Endodermal cell (in vitro differentiated cells): ENCODE measurements at places on chromosomes 16 and 17. TPM values are rescaled to one million over a fixed set of nuclear protein-coding genes. Genes with fewer than 3 reads are reported as not detected.

DNA sequence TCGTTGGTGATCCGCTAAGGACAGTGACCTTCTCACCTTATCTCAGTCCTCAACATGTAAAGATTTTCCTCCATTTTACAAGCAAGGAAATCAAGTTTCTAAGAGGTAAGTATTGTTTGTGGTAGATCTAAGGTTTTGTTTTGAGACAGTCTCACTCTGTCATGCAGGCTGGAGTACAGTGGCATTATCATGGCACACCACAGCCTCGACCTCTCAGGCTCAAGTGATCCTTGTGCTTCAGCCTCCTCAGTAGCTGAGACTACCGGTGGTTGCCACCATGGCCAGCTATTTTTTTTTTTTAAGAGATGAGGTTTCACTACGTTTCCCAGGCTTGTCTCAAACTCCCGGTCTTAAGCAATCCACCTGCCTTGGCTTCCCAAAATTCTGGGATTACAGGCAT, 34.9 kb downstream of the PRKCA start:
- no peaks in the 10 kb centered on the region for H3K27me3 ChIP-seq
- H3K27ac ChIP-seq, result no peak overlapping the region
- no peak overlapping the region for H3K4me3 ChIP-seq
- DNase-seq, result no peak
- no peaks in the 10 kb centered on the region for H3K36me3 ChIP-seq

DNA sequence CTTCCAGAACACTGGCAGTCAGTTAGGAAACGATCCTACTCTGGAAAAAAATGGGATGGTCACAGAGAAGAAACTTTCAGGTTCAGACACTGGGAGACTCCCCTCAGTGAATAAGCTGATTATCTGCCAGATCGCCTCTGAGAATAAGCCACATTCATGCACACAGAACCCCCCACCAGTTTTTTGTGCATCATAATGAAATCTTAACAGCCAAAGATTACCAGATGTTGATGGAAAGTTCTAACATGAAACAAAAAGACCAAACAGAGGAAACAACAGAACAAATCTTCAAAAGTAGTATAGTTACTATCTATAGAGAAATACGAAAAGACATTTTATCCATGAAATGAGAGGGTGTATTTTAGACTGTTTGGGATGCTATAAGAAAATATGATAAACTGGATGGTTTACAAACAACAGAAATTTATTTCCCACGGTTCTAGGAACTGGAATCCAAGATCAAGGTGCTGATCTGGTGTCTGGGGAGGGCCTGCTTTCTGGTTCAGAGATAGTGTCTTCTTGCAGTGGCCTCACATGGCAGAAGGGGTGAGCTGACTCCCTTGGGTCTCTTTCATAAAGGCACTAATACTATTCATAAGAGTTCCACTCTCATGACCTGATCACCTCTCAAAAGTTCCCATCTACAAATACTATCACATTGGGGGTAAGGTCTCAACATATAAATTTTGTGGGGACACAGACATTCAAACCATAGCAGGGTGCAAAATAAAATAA, 8.0 kb upstream of the AMZ2 start:
- H3K4me1 ChIP-seq, result no peaks in the 10 kb centered on the region
- H3K4me3 ChIP-seq, result no peak overlapping the region
- no peaks in the 10 kb centered on the region for H3K27me3 ChIP-seq
- H3K36me3 ChIP-seq, result no peaks in the 10 kb centered on the region
- DNase-seq, result no peak

DNA sequence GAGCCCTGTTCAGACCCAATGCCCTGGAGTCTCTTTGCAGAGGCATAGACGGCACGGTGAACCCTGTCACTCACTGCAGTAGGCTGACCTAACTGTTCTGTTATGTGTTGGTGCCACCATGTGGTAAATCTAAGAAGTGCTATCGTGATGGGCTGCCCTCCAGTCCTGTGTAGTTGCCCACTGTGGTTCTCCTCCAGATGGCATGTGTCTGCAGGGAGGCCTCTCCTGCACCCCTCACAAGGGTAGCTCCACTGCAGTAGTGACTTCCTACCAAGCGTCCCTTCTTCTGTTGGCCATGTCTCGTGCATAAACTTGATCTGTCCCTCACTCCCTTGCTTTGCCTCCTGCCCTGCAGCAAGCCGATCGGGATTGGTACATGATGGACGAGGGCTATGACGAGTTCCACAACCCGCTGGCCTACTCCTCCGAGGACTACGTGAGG, 5.8 kb downstream of the DHX38 start:
- peaks cover 81% of the 10 kb centered on the region for H3K36me3 ChIP-seq
- peaks cover 10% of the 10 kb centered on the region for H3K4me1 ChIP-seq
- H3K4me3 ChIP-seq, result no peak overlapping the region
- no peak overlapping the region for H3K27ac ChIP-seq
- peak; percentile 90 for DNase-seq
- H3K27me3 ChIP-seq, result no peaks in the 10 kb centered on the region

DNA sequence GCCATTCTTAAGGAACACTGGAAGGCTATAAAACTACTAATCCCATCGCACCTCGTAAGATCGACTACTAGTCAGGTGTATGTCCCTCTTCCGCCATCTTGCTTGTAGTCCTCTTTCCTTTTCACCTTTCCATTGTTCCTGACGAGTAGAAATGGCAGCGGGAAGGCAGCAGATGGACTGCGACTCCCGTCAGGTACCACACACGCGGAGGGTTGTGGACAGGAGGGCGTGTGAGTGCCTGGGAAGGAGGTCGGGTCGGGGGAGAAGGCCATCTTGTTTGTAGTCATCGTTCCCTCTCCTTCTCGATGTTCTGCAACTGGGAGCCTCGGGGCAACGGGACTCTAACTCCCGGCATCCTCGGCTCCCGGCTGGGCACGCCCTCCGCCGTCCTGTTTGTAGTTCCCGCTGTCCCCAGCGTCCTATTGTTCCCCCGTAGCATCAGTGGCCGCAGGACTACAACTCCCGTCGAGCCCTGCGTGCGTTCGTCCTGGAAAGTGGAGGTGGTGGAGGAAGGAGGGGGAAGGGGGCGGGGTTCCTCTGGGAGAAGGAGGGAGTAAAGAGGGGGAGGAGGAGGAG, 324 bp upstream of the FBXL19 start:
- DNase-seq, result peak; percentile 100
- no peaks in the 10 kb centered on the region for H3K27me3 ChIP-seq
- peaks cover 11% of the 10 kb centered on the region for H3K36me3 ChIP-seq
- H3K4me3 ChIP-seq, result peak overlapping the region; percentile 95
- peak overlapping the region; percentile 97 for H3K27ac ChIP-seq

- H3K4me1 ChIP-seq, result no peaks in the 10 kb centered on the region
- no peak overlapping the region for H3K4me3 ChIP-seq
- H3K36me3 ChIP-seq, result no peaks in the 10 kb centered on the region
- no peaks in the 10 kb centered on the region for H3K27me3 ChIP-seq
These were observed 579.3 kb downstream of the TOX3 start for GRCh38 chr16:51967646-51968045.

- no peak overlapping the region for H3K4me3 ChIP-seq
- DNase-seq, result no peak
- no peaks in the 10 kb centered on the region for H3K27me3 ChIP-seq
- H3K4me1 ChIP-seq, result no peaks in the 10 kb centered on the region
- no peak overlapping the region for H3K27ac ChIP-seq
- peaks cover 37% of the 10 kb centered on the region for H3K36me3 ChIP-seq
These were observed 98.8 kb downstream of the SYCE1L start for GRCh38 chr16:77297996-77298395.

DNA sequence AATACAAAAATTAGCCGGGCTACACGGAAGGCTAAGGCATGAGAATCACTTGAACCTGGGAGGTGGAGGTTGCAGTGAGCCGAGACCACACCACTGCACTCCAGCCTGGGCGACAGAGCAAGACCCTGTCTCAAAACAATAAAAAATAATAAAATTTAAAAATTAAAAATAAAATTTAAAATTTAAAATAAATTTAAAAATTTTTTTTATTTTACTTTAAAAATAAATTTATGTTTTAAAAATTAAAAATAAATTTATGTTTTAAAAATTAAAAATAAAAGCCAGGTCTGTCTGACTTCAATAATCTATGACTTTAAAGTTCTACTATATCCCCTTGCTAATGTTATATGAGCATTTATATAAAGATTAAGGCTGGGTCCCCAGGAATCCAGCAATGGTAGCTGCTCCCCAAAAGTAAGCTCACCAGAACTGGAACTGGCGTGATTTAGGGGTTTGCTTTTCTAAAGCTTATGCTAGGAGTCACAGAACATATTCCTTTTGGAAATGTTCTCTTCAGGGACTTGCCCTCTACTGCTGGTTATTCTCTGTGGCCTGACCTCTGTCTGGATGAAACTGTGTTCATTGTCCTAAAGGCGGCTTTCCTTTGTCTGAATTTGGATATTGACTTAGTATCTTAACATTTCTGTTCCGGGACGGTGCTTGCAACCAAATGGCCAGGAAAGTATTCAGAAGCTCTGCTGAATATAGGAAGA, 140.2 kb upstream of the NOL11 start:
- no peak for DNase-seq
- H3K27ac ChIP-seq, result peak overlapping the region; percentile 92
- H3K27me3 ChIP-seq, result no peaks in the 10 kb centered on the region
- H3K4me3 ChIP-seq, result no peak overlapping the region
- H3K36me3 ChIP-seq, result peaks cover 11% of the 10 kb centered on the region

GRCh38 chr16:54412777-54413455, 126.3 kb upstream of the IRX3 start:
- no peak overlapping the region for H3K27ac ChIP-seq
- DNase-seq, result no peak
- peaks cover 6% of the 10 kb centered on the region for H3K4me1 ChIP-seq
- no peaks in the 10 kb centered on the region for H3K27me3 ChIP-seq
- H3K36me3 ChIP-seq, result no peaks in the 10 kb centered on the region

- no peak for DNase-seq
- H3K36me3 ChIP-seq, result no peaks in the 10 kb centered on the region
- H3K27ac ChIP-seq, result no peak overlapping the region
- H3K27me3 ChIP-seq, result no peaks in the 10 kb centered on the region
These were observed 1006.7 kb upstream of the GOT2 start for GRCh38 chr16:59740858-59741257.

GRCh38 chr17:61453566-61454380, 1.6 kb downstream of the TBX4 start:
- H3K27me3 ChIP-seq, result peaks cover 98% of the 10 kb centered on the region
- H3K27ac ChIP-seq, result no peak overlapping the region
- no peak overlapping the region for H3K4me3 ChIP-seq
- H3K4me1 ChIP-seq, result peaks cover 4% of the 10 kb centered on the region
- DNase-seq, result no peak

- no peak overlapping the region for H3K27ac ChIP-seq
- H3K36me3 ChIP-seq, result no peaks in the 10 kb centered on the region
- H3K4me3 ChIP-seq, result no peak overlapping the region
- DNase-seq, result no peak
These were observed 49.8 kb downstream of the IRF8 start for GRCh38 chr16:85948616-85949265.

DNA sequence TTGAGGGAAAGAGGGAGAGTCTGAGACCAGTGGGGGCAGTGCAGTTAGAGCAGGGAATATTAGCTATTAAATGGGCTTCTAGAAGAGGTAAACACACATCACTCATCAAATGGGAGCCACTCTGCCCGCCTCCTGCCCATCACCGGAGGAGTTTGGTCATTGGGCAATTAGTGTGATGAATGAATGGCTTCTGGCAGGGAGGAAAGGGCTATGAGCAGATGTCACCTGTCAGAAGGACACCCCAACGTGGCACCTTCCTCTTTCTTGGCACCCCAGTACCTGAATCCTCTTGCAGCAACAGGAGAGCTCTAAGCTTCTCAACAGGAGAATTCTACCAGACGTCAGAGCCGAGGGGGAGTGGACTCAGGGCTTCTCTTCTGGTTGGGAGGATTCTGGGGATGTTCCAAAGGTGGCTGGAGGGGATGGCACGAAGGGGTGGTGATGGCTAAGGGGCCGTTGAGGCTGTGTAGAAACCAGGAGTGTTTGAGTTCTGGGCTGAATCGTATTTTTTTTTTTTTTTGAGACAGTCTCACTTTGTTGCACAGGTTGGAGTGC, 11.0 kb downstream of the C1QTNF1 start:
- no peaks in the 10 kb centered on the region for H3K36me3 ChIP-seq
- H3K27me3 ChIP-seq, result no peaks in the 10 kb centered on the region

DNA sequence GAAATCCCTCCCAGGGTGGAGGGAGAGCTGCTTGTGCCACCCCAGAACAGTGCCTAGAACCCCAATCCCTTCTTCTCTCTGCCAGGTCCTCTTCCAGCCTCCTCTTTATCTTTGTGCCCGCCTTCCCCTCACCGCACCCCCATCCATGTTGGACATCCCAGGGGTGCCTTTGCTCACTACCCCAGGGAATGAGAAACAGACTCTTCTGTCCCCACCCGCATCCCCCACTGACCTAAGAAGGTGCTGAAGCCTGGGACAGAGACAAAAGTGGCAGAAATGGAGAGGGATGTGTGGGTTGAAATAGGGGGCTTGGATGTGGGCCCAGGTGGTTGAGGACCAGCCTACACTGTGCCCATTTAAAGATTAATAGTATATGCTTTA, 17.0 kb downstream of the ALOX15B start:
- H3K36me3 ChIP-seq, result no peaks in the 10 kb centered on the region
- no peak for DNase-seq
- H3K27me3 ChIP-seq, result peaks cover 27% of the 10 kb centered on the region
- no peak overlapping the region for H3K27ac ChIP-seq

DNA sequence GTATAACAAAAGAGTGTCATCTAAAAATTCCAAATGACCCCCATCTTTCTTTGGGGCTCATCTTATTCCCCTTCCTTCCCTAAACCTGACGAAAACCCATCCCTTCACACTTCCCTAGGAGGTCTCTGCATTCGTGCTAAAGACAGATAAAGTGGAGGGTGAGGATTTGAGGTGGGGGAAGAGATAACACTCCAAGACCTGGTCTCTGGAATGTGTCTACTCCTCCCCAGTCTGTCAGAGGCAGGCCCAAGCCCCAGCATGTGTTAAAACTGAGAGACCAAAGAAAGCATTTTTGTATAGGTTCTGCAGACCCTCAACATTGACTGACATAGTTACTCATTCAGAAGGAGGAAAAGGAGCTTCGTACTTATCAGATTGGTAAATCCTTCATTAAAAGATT, 11.0 kb upstream of the LHX1 start:
- peak overlapping the region; percentile 10 for H3K4me3 ChIP-seq
- peak; percentile 79 for DNase-seq
- peaks cover 15% of the 10 kb centered on the region for H3K27me3 ChIP-seq
- no peak overlapping the region for H3K27ac ChIP-seq
- H3K4me1 ChIP-seq, result peaks cover 49% of the 10 kb centered on the region
- peaks cover 49% of the 10 kb centered on the region for H3K36me3 ChIP-seq

The ZDHHC1 gene
- total RNA-seq, result 9.0 to 11.8 TPM (median 10.6 TPM) in 3 replicates

The KRTAP16-1 gene
- total RNA-seq, result not detected in 2 replicates

The TBC1D3K gene
- not detected in 2 replicates for total RNA-seq
